Esophagus mucosa (tissue), 1 donor: ENCODE measurements at places on chromosomes 1 and 21.
A peak's percentile ranks its signal among the peaks of the same experiment; 100 is the strongest.

- ATAC-seq = no peak
These were observed 24.7 kb upstream of the DMRTA2 start for GRCh38 chr1:50447961-50448360.

DNA sequence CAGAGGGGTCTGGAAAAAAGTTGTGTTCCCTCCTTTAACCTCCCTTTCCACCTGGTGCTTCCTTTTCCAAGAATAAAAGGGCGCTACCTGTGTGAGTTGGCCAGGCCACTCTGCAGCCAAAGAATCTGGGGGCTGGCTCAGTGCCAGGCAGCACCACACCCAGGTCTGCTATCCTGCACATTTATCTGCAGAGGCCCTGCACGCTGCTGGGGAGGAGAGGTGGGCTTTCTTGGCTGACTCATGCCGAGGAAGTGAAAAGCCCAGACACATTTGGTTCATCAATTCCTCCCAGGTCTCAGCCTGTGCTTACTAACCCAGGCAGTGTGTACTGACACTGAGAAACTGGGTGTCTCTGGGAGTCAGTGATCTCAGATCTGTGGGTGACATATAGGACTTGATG, 79.8 kb upstream of the F3 start:
- ATAC-seq = peak; percentile 69

DNA sequence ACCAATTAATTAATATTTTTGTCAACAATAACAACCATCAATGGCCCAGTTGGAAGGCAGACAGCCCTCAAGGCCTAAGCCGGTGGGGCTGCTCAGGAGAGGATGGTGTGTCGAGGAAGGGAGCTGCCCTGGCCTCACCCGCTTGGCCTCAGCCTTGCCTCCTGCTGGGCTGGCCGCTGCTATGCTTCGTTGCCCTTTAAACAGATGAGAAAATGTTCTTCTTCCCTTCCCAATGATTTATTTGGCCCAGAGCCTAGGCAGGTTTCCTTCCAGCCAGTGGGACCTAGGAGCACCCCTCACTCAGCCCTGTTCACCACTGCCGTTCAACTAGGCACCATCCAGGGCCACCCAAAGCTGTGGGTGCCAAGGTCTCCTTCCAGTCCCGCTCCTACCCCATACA, 3.1 kb upstream of the ADGRB2 start:
- ATAC-seq = no peak

GRCh38 chr1:108327534-108328466, 83.9 kb upstream of the NBPF4 start:
- ATAC-seq = no peak

GRCh38 chr1:40385437-40386358, 12.2 kb downstream of the SMAP2 start:
- ATAC-seq = peak; percentile 67

DNA sequence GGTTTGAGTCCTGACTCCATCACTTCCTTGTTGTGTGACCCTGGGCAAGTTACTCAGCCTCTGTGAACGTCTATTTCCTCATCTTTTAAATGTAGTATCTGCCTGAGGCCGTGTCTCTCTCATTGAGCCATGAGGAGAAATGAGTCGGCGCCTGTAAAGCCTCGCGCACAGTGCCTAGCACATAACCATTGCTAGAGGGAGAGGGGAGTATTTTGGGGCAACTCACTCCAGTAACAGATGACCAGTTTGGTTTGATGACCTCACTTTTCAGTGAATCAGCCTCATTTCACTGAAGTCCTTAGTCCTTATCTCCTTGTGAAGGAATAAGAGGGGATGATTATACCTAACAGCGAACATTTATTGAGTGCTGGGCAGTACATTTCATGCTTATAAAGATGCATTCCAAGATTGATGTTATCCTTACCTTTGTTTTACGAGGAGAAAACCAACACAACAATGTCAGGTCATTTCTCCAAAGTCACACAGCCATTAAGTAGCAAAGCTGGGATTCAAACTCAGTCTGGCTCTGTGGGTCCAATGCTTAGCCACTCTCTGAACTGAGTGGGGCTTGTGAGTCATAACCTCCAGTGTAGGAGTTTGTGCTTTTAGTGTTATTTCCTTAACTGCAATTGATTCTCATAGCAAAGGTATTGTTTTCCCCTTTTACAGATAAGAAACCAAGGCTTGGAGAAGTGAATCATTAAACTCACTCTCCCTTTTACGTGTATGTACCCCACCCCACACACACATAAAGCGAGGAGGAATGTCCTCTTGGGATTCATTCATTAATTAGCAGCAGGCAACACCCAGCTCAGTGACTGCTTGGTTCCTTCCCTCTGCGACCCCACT, 25.9 kb downstream of the KCNC4 start:
- peak; percentile 92 for ATAC-seq

DNA sequence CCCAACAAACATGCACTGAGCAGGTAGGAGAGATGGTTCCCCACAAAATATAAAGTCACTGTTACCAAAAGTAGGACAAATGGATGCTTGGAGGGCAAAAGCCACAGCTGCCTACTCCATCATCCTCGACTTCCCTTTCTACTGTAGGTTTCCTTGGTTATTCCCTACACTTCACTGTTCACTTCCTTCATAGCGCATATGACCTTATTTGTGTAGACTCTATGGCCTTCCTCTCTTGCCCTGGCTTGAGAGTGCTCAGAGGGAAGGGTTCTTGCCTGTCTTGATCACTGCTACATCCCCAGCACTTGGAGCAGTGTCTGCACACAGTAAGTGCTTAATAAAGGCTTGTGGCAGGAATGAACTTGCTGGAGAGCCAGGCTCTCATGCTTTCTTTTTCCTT, 14.6 kb upstream of the TRNP1 start:
- no peak for ATAC-seq

DNA sequence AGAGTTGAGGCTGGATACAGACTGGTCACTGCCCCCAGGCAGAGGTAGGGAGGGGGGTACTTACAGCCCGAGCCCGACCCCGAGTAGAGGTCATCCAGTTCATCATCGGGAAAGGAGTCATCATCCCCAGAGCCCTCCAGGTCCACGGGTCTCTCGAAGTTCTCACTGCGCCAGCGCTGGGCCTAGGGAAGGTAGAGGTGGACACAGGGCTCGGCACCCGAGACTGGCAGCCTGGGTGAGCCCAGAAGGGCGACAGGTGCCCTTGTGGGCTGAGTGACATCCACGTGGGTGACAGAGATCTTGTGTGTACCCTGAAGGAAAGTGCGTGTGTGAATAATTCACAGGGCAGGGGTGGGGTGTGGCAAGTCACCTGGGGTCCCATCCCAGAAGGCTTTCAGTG, 30.0 kb downstream of the SDC3 start:
- ATAC-seq = no peak

DNA sequence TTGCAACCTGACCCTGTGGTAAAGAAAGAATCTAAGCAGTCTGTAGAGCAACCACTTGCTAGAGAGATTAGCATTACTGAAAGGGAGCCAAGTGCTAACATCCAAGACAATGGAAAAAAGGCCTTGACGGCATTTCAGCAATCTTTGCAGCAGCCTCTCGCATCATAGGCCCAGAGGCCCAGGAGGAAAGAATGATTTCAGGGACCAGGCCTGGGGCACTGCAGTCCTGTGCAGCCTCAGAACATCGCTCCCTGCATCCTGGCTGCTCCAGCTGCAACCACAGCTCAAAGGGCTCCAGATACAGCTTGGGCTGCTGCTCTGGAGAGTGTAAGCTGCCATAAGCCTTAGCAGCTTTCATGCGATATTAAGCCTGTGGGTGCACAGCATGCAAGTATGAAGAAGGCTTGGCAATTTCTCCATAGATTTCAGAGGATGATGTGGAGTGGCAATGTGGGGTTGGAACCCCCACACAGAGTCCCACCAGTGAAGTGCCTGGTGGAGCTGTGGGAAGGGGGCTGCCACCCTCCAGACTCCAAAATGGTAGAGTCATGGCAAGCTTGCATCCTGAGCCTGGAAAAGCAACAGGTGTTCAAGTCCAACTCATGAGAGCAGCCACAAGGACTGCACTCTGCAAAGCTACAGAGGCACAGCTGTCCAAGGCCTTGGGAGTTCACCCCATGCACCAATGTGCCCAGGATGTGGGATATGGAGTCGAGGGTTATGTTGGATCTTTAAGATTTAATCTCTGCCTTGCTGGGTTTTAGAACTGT, 110.6 kb upstream of the HMGB4 start:
- ATAC-seq = no peak

- ATAC-seq = no peak
These were observed 8.9 kb downstream of the ERI3 start for GRCh38 chr1:44346184-44346583.

DNA sequence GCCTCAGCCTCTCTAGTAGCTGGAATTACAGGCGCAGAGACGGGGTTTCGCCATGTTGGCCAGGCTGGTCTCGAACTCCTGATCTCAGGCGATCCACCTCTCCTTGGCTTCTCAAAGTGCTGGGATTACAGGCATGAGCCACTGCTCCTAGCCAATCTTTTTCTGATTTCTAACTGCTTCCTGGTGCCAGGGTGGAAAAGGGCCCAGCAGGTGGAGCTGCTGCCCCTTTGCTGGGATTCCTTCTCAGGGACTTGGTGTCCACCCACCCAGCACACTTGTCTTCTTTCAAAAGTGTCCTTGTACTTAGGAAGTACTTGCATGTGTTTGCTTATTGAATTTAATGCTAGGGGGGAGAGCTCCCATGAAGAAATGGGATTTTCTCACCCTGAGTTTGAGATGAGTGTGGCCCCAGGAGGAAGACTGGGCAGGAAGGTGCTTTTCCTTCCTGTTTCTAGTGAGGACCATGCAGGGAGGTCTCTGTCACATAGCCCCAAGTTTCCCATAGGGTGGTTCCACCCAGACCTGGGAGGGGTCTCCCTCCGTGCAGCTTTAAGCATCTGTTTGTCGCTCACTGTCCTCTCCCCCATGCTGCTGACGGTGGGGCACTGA, 14.2 kb downstream of the UTP11 start:
- peak; percentile 48 for ATAC-seq

- ATAC-seq = no peak
These were observed 30.6 kb upstream of the LCE5A start for GRCh38 chr1:152479792-152480595.

- no peak for ATAC-seq
These were observed 100.4 kb downstream of the BRINP3 start for GRCh38 chr1:190377294-190377693.

DNA sequence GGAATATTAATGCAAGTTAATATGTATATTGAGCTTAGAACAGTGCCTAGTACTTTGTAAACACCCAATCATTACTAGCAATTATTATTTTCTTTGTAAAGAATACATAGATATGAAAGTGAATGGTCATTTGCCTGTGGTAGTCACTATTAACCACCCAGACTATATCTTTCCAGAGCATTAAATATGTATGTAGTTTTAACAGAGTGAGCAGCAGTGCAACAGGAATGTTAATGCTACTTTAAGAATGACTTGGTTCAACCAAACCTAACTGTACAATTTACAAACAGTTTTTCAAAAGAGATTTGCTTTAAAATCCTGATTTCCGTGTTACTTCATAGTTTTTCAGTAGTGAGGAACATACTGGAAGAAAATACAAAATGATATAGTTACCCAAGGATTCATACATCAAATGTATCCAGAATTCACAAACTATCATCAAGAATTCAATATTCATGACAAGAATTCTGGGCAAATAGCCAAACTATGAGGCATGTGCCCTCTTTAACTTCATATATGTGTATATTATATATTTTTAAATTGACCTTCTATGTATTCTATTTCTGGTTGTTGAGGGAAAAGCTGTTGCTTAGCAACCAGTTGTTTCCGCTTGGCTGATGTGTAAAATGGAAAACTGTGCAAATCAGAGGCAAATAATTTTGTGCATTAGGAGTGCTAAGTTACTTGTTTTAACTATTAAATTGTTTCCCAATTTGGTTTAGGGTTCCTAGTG, 34.9 kb upstream of the IVNS1ABP start:
- no peak for ATAC-seq

GRCh38 chr1:58597076-58597475, 20.0 kb upstream of the TACSTD2 start:
- no peak for ATAC-seq

- ATAC-seq = no peak
These were observed 365.0 kb upstream of the RUNX1 start for GRCh38 chr21:35414056-35414455.

DNA sequence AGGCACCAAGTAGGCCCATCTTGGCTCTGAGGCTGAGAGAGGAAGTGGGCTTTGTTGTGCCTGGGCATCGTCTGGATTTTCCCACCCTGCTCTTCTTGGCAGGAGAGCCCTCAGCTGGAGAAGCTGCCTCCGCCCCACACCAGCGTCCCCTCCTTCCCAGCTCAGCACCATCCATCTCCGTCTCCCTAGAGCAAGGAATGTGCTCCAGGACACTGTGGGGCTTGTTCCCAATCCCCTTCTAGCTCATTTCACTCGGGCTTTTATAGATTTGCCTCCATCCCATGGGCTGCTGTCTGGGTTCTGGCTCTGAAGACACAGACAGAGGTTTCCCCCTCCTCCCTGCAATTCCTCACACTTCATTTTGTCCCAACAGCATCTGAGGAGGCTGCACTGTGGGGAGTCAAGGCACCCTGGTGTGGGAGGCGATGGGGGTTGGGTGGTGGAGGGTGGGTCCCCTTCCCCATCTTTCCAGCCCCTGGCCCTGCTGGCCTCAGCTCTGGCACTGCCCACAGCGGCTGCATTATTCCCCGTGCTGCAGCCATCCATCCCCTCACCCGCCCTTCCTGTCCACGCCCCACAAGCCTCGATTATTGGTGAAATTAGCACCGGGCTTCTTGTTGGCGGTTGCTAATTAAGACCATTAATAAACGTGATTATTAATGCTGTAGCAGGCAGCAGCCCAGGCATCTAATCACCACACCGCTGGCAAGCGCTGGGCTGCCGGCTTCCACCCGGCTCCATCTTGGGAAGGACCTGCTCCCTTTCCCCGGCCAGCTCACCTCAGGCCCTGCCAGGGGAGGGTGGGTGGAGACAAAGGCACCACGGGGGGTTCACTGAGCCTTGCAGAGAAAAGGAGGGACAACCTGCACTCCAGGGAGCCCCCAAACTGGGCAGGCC, 21.7 kb downstream of the RHBG start:
- no peak for ATAC-seq

DNA sequence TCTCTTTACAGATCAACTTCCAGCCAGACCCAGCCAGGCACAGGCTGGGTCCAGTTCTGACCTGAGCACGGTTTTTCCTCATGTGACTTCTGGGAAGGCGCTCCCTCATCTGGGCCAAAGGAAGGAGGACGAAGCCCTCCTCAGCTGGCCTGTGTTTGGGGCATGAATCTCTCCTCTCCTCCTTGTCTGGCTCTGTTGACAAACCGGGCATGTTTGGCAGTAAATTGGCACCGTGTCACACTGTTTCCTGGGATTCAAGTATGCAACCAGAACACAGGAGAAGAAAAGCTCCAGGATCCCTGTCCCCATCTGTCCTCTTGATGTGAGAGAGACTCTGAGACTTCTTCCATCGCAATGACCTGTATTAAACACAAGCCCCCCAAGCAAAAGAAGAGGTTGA, 18.3 kb downstream of the NECAP2 start:
- ATAC-seq = no peak

GRCh38 chr21:36188081-36188681, 31.6 kb downstream of the DOP1B start:
- peak; percentile 93 for ATAC-seq
